ENCODE measurements at places on chromosomes 2 and 18.

DNA sequence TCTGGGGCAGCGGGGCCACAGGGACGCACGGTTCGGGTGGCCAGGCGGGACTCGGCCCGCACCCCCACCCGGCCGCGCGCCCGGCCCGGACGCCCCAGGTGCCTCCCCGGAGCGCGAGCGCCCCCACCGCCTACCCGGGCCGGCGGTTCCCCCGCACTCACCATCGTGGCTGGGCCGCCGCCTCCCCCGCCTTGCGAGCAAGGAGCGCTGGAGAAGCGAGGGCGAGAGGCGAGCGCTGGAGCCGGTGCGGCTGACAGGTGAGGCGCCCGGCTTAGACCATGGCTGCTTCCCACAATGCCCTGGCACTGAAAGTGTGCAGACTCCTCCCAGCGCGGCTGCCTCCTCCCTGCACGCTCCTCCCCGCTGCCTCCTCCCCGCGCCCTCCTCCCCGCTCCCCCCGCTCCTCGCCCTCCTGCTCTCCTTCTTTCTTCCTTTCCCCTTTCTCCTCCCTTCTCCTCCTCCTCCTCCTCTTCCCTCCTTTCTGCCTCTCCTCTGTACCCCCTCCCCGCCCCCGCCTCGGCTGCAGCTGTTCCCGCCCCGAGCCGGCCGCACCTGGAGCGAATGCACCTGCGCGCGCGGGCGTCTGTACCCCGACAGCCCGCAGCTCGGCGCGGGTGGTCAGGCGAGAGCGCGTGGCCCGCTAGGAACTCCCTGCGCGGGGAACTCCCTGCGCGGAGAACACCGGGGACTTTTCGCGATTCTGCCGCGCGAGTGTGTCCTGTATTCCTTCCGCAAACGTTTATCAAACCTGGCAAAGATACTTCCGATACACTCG is at the start of gene AP1S3:
Gene AP1S3, minus strand, starts transcription at position 296 of the 775 bp plus-strand sequence. Its CDS starts 132 bp downstream, at position 164.
- peak; percentile 80 for DNase-seq

- no peak for DNase-seq
These were observed 284.8 kb upstream of the HS6ST1 start for GRCh38 chr2:128603411-128603924.

DNA sequence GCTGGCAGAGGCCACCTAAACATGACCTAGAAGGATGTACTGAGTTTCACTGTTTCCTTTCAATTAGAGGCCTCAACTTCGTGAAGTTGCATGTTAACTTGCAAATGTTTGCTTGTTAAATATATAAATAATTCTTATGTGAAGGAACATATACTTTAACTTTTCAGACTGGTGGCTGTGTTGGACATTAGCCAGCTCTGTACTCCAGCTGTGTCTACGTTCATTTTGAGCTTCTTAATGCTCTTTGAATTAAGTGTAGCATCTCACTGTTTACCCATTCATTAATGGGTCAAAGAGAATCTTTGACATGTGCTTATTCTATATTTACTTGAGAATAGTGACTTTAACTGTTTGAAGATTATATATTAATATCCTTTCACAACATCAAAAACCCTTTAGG is 823.2 kb upstream of the ID2 start:
- no peak for DNase-seq

DNA sequence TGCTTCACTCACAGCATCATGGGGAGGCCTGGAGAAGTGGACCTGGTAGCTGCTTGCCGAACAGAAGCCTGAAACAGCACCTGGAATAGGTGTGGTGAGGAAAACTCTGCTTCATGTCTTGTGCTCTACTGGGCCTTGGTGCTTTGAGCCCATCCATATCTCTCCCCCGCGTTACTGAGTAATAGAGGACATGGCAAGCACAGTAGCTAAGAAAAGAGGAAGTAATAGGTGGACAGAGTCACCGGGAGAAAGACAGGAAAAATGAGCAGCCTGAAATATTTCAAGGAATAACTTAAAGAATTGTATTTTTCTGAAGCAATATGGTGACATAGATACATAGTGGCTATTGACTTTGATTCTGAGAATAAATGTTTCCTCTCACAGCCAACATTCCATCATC is 14.0 kb upstream of the HNMT start:
- no peak for DNase-seq

DNA sequence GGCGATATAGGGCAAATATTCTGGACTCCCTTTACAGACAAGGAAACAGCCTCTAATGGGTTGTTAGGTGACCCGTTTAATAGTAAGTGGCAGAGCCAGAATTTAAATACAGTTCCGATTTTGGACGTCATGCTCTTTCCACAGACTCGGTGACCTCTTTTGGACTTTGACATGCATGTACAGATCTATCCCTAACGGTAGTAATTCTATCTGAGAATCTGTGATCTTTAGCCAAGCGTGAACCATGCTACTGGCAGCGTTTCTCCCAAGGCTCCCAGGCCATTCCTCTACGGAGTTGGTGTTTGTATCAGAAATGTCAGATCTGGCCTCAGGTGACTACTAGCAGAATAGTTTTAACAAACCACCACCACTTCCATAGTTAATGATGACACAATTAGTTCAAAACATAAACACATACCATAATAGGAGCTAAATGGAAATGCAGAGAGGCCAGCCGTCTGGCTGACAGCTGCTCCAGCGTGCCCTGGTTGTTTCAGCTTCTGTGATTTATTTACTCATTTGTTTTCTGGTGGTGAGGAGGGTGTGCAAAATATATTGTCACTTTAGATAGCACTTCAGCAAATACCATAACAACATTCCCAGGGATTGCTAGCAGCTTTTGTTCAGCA is 304.6 kb upstream of the LYPD1 start:
- no peak for DNase-seq
